Foreskin keratinocyte (primary cell): ENCODE measurements at places on chromosomes 3 and 15.
A peak's percentile ranks its signal among the peaks of the same experiment; 100 is the strongest.

GRCh38 chr15:57676585-57676984, 29.9 kb upstream of the POLR2M start:
- no peak for DNase-seq

DNA sequence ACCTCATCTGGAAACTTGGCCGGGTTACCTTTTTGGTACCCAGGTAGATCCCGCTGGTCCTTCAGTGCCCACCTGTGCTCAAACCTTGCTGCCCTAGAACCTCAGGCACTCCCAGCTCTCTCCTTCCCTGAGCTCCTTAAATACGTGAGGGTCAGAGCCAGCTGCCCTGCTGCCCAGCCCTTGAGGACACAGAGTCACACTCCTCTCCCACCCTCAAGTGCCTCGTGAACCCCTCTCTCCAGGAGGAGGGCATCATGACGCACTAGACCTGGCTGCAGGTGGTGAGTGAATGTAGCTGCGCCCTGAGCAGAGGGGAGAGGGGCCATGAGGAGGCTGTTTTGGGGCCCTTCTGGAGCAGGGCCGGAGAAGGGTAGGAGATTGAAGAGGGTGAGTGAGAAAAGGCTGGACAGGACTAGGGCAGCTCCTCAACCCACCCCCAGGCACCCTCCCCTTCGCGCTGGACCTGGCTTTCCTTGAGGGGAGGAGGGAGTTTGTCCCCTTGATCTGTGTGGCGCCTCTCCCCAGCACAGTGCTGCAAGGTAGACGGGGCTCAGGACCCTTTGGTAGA, 941 bp downstream of the SLC12A8 start:
- no peak for DNase-seq

GRCh38 chr3:183303690-183304089, 50.6 kb downstream of the B3GNT5 start:
- DNase-seq = no peak

DNA sequence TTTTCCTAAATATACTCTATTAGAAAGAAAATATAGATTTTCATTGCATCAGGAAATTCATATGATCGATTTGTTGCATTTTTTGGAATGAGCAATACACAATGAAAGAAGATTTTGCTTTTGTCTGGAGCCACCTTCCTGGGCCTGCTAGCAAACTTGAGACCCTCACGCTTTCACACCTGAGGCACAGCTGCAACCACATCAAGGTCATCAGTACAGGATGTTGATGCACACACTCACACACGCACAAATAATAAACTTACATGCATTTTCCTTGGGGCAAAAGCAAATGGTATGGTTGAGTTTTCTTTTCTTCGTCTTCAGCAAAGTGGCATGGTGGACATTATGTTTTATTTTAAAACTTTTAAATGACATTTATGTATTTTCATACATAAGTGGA, 64.8 kb upstream of the SATB1 start:
- DNase-seq = no peak

DNA sequence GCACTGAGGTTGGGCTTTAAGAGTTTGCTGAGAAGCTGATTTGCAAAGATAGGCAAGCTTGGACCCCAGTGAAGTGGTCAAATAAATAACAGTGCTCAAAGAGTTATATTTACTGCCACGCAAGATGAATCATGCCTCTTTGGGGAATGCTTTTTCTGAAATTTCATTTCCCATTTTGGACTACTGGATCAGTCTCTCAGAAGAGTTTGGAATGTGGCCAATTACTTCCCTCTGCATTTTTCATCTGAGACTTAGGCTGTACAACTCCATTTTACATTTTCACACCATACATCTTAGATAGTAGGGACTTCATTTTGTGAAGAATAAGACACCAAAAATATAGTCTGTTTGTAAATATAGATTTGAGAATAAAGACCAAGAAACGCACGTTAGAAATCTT, 419.7 kb downstream of the FGF12 start:
- no peak for DNase-seq

DNA sequence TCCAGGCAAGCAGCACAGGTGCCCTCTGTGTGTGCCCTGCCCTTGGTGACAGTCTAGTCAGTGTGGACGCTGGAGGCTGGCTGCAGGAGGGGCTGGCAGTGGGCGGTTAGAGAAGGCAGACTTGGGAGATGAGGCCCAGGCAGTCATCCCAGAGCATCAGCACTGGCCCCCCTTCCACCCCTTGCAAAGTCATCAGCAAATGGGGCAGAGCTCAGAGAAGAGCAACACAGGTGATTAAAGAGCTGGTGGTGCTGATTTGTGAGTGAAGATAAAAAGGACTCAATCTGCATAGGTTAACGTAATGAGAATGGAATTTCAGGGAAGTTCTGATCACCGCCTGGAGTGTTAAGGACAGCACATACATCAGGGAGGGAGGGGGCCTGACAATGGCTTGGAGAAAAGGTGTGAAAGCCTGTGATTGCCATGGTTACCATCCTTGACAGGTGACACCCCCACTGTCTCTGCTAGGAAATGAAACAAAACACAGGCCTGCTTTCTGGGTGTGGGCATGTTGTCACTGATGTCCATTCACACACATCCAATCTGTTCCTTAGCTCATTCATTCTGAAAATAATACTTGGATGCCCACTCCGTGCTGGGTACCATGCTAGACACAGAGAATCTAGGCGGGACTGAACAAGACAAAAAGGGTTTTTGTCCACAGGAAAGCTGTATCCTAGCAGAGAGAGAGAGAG, 269.6 kb upstream of the ST8SIA2 start:
- DNase-seq = no peak

DNA sequence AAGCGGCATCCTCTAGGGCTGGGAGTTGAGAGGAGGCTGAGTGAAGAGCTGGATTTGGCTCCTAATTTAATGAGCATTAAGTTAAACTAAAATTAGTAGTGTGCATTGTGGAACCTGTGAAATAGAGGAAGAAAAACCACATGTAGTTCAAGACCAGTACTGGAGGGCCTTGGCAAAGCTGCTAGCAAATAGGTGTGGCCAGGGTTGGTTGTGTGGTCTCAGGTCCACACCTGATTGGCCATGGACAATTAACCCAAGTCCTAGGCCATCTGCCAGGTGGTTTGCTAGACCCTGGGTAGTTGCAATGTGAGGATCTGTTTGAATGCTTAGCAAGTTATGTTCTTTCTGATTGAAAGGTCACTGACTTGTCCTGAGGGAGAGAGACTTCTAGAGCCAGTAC, 275.5 kb downstream of the PDCD6IP start:
- DNase-seq = no peak

GRCh38 chr3:44160818-44161217, 80.9 kb upstream of the TOPAZ1 start:
- DNase-seq = no peak

DNA sequence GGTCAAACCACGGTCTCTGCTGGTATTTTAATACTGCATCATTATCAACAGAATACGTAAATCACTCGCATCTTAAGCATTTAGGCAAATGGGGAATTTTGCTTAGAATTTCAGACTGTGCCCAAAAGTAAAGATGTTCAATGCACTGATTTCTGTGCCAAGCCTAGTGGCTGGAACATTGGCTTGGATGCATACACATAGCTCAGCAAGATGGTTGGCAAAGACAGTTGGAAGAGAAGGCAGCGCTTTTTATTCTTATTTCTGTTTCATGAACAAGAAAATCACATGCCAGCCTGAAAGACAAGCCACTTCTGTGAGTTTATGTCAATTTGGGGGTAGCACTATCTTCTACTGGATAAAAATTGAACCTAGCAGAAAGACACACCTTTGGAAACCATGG, 15.1 kb downstream of the MECOM start:
- DNase-seq = no peak

DNA sequence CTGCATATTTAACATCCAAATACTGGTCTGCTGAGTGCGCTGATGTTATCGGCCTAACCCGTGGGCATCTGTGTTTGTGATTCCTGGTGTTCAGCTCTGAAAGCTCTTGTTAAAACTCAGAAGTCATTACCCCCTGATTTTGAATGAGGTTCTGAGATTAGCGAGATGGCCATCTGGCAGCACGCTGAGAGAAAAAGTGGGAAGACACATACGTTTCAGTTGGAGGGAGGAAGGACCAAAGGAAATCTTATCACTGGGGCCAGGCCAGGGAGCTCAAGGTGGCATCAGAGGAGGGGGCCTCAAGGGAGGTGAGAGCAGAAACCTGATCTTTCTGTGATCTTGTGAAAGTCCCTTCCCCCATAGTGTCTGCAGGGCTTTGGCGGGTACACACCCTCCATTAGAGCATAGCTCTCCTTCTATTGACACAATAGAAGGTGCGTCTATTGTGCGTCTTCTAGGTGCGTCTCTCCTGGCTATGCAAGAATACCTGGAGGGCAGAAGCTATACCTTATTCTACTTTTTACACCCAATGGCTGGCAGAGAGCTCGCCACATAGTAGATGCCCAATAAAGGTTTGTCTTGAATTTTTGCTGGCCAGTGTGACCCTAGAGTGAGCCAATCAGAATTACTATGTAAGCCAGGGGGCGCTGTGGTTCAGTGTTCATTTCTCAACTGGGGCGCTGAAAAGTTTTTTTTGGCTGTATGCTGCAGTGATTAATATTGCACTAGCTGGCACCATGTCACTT, 182.4 kb downstream of the SHQ1 start:
- no peak for DNase-seq

DNA sequence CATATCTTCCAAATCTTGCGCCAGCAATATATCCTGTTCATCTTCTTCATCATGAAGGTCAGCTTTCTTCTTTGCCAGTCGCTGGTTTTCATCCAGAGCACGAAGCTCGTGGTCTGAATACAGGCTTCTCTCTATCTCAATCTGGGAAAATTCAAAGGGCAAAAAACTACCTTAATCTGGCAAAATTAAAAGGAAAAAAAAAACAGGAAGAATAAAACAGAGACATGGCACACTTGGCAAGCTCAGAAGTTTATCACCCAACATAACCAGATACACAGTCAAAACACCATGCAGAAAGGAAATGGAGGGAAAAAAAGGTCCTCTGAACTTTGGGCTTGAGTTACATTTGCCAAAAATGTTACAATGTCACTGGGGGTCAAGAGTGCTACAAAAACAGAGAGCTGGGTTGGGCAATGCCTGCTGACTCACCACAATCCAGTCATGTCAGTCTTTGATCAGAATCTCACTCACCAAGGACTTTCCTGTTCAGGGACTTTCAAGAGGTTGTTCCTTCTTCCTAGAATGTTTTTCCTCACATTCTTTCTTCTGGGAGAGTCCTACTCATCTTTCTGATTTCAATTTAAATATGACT, 1.5 kb downstream of the MRPL46 start:
- DNase-seq = peak; percentile 32

DNA sequence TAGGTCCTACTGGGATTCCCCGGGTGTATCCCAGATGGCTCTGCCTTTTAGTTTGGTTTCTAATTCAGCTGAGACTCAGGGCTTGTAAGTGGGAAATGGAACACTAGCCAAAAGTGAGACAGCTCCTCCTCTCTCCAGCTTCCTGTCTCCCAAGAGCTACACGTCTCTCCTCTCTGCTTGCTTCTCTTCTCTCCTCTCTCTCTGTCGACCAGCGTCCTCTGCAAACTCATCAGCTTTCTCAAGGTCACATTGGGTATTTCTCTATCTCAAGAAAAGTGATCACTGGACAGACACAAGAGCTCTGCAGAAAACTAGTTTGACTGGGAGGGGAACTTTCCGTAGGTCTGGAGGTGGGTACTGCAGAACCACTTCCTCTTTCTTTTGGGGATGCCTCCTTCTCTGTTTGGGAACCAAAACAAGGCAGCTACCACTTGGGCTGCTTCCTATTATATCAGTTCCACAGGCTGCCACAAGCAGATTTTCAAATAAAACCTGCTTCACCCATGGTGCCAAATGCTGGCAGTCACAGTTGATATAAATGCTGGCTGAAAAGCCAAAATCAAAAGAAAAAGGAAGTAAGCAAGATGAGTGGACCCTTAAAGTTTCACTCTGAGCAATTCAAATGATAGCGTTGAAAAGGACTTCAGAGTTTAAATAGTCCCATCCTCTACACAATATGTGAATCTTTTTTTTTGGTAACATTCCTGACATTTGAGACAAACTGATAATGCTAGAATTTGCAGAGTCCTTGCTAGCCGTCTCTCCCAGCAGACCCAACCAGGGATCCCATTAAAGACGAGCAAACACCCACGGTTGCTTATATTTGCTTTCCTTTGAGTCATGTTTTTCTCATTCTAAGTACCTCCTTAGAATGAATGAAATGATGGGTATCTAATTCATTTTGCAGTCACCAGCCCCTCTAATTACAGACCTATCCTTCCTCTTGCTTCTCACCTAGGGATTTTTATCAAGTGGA, 7.2 kb upstream of the DYNC1LI1 start:
- DNase-seq = no peak

- no peak for DNase-seq
These were observed 112.2 kb upstream of the LRRN1 start for GRCh38 chr3:3686907-3687648.

GRCh38 chr3:23055733-23056376, 147.3 kb upstream of the UBE2E2 start:
- DNase-seq = peak; percentile 88

DNA sequence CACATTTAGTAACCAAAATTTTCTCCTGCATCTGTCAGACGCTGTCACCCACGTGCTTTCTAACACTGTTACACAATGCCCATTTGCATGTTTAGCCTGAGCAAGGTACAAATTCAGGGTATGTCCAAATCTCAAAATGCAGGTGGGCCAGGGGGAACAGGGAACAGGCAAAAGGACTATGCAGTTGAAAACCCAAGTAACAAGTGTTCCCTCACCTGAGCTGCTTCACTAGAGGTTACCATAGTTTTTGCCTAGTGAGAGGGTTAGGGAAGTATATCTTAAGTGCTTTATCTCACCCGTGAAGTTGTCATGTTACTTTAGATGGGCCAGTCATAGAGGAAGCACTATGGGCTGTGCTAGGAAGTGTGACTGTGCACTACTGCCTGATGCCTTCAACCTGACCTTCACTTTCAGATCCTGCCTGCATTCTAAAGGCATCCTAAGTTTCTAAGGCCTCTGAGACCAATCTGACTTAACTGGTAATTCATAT, 6.0 kb upstream of the TMEM87A start:
- no peak for DNase-seq

DNA sequence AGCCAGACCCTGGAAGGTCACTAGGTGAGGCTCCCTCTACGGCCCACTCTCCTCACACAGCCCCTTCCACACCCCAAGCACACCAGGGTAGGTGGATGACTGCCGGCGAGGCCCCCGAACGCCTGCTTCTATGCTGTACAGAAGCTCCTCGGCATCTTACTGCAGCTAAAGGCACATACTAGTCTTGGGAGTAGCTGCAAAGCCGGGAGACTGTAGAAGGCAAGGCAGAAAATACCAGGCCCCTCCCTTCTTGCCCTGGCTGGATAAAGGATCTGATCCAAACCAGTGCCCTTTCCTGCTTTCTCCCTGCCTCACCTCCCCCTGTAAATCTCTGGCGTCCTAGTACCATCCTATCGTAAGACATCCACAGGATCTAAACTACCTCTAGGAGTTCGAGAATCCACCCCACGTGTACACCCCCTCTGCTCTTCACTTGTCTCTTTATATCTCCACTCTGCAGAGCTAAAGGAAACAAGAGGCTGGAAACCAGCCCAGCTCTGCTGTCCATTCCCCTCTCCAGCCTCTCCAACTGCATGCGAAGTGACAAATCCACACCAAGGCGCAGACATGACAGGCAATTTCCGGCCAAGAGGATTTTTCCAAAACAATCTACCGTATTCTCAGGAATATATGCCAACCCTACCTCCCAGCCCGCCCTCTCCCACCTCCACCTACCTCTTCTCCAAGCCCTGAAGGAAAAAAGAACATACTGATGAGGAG, 11.8 kb downstream of the TNK2 start:
- no peak for DNase-seq
